Fibroblast of skin of right quadriceps (primary cell): ENCODE measurements at places on chromosomes 7 and 10.

GRCh38 chr10:64113375-64113774, 592.2 kb downstream of the REEP3 start:
- DNase-seq, result no peak

GRCh38 chr7:25389489-25390106, 161.3 kb upstream of the NPVF start:
- peak; percentile 57 for DNase-seq

GRCh38 chr7:135355377-135356048, 121.9 kb downstream of the STRA8 start:
- no peak for DNase-seq

DNA sequence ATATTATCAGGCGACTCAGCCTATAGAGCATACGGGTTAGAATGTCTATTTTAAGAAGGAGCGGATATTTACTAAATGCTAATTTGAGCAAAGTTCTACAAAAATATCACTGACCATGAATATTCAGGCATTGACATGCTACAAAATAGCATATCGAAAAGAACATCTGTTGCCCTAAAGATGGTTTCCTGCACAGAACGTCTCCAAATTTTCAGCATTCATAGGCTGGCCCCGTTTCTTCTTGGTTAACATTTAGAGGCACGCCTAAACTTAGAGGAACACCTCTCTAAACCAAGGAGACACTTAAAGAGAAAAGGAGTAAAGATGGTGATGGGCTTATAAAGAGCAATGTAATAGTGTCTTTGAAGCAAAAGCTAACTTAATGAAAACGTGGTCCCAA, 1.3 kb upstream of the MINPP1 start:
- DNase-seq, result no peak

DNA sequence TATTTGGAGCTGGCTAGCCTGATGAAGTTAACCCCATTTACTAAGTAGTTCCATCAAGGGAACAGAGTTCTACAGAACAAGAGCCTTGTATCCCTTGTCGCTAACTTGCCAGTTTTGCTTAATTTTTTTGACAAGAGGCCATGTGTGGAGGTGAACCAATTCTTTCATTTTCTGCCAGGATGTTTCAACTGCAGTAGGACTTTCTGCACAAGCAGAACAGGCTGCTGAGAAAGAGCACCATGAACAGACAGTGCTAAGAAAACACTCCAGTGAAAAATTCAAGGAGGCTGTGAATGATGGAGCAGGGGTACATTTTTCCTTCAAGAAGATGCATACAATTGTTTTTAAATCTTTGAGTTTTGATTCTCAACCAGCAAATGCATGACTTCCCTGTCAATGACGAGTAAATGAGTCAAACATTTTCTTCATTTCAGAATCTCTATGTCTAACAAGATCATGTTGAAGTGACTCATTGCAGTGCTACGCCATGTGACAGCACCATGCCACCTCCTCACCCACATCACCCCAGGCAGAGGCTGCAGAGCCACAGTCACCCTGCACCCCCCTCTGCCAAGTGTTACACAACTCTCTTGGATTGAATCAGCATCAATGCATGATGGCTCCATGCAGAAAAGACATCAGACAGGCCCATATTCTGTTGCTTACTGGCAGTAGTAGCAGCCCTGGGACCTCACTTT, 193.1 kb downstream of the COBL start:
- DNase-seq, result peak; percentile 92

DNA sequence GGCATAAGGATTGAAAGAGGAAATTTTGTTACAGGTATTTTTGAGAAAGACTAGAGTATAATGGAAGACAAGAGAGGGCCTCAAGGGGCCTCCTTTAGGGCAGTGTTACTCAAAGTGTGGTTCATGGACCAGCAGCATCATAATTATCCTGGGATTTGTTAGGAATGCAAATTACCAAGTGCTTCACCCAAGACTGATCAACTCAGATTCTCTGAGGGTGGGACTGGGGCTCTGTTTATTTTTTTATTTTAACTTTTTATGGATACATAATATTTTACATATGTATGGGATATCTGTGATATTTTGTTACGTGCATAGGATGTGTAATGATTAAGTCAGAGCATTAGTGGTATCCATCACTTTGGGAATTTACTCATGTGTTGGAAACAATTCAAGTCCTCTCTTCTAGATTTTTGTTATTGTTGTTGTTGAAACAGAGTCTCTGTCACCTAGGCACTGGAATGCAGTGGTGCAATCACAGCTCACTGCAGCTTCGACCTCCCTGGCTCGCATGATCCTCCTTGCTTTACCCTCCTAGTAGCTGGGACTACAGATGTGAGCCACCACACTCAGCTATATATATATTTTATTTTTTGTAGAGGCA, 2.2 kb upstream of the KCTD7 start:
- peak; percentile 83 for DNase-seq

DNA sequence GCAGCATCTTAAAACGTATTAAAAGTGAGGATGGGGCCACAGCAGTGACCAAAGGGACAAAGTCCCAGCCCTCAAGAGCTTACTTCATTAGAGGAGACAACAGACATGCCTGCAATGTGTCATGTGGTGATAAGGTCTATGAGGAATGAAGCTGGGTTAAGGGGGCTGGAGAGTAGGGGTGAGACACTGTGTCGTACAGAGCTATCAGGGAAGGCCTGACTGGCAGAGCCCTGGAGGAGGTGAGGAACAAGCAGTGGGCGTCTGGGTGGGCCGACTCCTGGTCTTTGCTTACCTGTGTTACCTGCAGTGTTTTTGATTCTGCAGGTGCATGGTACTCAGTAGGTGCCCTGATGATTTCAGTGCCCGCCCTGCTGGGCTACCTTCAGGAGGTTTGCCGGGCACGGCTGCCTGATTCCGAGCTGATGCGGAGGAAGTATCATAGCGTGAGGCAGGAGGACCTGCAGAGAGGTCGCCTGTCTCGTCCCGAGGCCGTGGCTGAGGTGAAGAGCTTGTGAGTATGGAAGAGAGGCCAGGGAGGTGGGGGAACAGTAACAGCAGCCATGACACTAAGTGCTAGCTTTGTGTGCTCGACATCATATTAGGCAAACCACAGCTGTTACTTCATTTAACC, 7.6 kb downstream of the ZFYVE27 start:
- no peak for DNase-seq

- DNase-seq, result no peak
Observed at GRCh38 chr7:118642396-118642795, 417.9 kb downstream of the ANKRD7 start.

DNA sequence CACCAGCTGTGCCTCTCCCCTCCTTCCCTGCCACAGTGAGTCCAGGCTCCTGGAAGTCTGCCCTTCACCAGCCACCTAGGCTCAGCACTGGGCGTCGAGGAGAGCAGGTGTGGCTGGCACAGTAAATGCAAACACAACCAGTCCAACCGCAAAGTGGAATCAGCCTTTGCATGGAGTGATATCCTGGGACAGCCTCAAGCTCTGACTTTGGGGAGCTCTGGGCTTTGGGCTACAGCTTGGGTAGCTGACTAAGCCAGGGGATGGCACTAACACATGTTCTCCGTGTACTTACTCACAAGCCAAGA, 312.4 kb downstream of the KCNMA1 start:
- DNase-seq, result no peak

GRCh38 chr10:60757420-60757895, 20.8 kb upstream of the CDK1 start:
- DNase-seq, result peak; percentile 77

DNA sequence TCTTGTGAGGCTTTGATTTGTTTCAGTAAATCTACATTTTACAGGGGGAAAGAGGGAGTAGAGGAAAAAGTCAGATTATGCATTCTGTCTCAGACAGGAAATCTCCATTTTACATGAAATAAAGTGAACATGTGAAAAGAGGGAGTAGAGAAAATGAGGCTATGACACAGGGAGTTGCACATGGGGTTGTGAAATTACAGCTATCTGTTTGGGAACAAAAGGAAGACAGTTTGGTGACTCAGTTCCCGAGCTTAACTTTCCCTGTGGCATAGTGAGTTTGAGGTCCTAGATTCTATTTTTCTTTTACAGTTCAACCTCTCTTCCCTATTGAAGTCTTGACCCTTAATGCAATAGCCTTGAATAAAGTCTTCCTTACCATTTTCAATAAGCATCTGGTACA, 63.2 kb upstream of the AGR3 start:
- no peak for DNase-seq

DNA sequence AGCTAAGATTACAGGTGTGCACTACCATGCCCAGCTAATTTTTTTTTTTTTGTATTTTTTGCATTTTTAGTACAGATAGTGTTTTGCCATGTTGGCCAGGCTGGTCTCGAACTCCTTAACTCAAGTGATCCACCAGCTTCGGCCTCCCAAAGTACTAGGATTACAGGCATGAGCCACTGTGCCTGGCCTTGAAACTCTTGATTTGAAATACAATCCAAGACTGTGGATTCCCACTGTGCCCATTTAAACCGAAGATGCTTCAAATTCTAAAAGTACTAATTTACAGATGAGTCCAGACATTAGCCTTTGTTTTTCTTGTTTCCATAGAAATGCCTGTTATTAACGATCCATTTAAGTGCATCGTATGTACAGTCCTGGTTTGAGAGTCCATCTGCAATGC, 130.9 kb downstream of the CACNA2D1 start:
- no peak for DNase-seq

DNA sequence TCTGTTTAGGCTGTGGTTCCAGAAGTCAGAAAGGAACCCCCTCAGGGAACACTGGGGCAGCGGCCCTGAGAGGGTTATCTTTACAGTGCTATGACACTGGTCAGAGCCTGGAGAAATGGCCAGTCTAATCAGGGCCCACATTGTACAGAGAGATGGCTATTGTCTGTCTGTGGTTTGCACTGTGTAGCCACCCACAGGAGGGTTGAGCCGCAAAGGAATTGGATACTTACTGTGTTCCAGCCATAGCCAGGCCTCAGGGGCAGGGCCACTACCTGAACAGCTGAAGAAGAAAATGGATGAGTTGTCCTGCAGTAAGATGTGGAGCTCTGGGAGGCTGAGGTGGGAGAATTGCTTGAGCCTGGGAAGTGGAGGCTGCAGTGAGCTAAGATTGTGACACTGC, 47.5 kb upstream of the PODXL start:
- DNase-seq, result no peak

DNA sequence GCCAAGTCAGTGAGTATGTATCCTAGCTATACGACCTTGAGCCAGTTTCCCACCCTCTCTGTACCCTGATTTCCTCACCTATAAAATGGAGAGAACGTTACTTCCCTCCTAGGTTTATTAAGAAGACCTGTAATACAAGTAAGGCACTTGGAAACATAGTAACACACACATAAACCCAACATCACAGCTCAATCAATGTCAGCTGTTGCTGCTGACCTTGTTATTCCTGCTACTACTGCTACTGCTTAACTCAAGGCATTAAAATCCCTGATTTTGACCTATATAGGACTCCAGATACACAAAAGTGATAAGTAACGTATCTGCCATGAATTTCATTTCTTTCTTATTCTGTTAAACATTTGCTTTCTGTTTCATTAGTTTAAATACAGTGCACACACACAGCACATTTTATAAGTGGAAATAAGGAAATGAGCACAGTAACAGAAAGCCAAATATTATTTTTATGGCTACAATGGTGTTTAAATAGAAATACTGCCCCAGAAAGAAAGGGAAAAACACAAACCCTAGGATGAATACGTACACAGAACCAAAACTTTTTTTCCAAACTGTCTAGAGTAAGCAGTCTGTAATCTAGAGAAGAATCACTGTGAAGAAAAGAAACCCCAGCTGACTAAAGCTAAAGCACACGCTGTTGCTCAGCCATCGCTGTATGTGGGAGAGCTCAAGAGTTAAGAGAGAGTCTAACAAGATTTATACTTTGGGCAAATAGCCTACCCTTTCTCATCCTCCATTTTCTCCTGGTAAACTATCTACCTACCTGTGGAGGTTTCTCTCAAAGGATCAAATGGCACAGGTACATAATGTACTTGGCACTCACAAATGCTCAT, 19.0 kb downstream of the NAPEPLD start:
- no peak for DNase-seq

DNA sequence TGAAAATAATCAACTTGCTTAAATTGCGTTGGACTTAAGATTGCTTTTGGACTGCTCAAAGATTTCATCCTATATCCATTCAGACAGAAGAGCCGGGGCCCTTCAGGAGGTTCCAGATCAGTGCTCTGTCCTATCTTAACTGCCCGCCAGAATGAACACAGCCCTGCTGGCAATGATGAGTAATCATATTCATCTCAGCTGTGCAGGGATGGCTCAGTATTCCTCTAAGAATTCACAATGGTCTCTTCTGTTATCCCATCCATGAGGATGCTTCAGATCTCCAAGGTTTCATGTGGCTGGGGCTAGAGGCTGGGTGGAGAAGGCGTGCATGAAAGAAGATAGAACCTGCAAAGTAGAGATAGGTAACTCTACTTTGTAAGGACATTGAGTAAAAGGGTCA, 80.0 kb upstream of the NPVF start:
- no peak for DNase-seq

- DNase-seq, result no peak
Observed at GRCh38 chr7:45225948-45226335, 68.4 kb downstream of the RAMP3 start.

DNA sequence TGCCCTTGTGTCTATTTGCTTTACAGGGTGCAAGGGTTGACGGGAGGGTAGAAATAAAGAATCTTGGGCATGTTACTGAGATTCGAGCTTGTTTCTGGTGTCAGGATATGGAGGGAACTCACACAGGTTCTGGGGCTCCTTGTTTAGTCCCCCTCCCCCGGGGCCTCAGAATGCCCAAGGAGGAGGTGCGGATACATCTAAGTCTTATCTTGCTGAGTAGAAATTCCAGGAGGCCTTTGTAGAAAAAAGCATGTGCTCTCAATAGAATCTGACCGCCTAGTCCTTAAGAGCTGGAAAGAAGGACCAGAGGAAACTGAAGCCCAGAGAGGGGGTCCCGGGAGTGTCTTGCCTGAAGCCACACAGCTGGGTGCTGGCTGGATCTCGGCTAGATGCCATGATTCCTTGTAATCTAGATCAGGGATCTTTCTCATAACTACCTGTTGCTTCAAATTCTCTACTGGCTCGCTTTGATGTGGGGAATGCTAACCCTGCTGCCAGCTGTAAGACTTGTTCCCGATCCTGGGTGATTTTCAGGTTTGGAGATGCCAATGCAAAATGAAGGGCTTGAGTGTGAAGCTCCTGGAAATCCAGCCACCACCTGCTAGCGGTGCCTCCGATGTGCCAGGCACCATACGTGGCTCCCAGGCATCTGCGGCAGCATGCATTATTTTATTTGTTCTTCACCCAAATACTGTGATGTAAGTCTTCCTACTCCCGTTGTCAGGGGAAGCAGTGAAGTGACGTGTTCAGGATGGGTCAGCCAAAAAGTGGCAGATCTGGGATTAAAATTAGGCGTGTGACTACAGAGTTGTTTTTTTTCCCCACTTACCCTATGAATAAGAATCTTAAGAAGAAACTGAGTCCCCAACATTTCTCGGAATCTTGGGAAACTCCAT, 226.0 kb downstream of the TCF7L2 start:
- no peak for DNase-seq

DNA sequence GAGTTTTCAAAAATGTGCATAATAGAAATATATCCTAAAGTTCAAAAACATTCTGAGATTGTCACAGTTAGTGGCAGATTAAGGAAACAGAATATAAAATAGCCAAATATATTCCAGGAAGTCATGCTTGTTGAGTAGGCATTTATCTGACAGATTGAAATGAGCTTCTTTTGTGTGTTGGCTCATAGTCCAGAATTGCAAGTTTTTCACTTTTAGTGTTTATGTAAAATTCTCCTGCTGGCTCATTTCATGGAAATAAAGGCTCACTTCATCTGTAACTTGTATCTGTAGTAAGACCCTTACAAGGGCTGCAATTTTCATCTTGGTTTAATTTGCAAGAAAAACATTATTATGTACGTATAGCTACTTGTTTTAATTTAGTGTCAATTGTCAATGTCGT, 93.5 kb downstream of the MCU start:
- no peak for DNase-seq
